ENCODE measurements at places on chromosomes 6 and 20.

- ATAC-seq: peak; percentile 43
Observed at GRCh38 chr20:8489094-8489883, 357.2 kb downstream of the PLCB1 start.

DNA sequence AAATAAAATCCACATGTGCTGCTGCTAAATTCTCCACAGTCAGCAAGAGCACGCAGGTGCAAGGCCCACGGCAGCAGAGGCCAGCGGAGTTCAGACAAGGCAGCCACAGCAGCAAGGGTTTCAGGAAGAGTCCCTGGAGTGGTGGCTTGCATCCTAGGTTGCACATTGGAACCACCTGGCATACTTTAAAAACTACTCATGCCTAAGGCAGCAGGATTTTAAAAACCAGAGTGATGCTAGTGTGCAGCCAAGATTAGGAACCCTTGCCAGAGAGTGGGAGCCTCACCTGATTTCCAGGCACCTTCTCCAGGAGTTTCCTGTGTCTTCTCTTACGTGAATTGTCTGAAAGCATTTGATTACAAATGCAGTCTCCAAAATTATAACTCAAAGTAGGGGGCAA is 104.0 kb upstream of the GPR6 start:
- no peak for ATAC-seq

- no peak for ATAC-seq
Observed at GRCh38 chr6:94862112-94862511, 715.2 kb upstream of the MANEA start.

GRCh38 chr20:38591474-38592410 is 9.9 kb upstream of the ARHGAP40 start:
- no peak for ATAC-seq

DNA sequence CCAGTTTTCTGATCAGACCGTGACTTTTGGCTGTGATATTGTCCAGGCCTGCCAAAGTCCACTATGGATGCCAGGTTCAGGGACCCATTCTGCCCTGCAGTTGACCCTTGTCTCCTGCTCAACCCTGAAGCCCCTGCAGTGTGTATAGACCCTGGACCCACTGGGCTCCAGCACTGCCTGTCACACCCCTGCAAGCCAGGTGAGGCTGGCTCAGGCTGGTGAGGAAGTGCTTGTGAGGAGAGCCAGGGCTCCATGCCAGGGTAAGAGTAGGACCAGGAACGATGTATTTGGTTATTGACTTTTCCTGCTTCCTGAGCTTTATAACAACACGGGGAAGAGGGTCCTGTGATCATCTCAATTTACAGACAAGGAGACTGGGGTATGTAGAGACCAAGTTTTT is 19.1 kb upstream of the CD93 start:
- no peak for ATAC-seq

DNA sequence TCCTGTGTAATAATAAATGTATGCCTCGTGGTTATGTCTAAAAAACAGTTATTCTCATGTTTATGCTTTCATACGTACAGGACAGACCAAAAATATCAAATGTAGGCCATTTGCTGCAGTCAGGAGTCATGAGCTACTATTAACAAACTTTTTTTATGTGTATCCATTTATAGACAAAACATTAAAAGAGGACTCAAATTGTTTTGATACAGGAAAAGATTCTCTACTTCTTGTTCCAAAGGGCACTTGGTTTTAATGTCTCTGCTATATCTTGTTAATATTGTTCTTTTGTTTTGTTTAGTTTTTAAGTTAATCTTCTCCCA is 155.2 kb downstream of the ZDHHC14 start:
- no peak for ATAC-seq

GRCh38 chr6:89481695-89482094 is 48.7 kb downstream of the ANKRD6 start:
- ATAC-seq: no peak

- no peak for ATAC-seq
Observed at GRCh38 chr20:43151256-43151655, 38.5 kb downstream of the PTPRT start.

GRCh38 chr6:43823879-43824702 is 54.1 kb downstream of the VEGFA start:
- ATAC-seq: peak; percentile 45

DNA sequence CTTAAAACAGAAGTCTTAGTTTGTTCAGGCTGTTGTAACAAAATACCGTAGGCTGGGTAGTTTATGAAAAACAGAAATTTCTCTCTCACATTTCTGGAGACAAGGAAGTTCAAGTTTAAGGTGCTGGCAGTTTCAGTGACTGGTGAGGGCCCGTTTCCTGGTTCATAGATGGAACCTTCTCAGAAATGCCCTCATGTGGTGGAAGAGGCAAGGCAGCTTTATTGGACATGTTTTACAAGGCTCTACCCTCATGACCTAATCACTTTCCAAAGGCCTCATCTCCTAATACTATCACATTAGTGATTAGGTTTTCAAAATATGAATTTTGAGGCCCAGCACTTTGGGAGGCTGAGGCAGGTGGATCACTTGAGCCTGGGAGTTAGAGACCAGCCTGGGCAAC is 2.4 kb downstream of the HEBP2 start:
- ATAC-seq: no peak

DNA sequence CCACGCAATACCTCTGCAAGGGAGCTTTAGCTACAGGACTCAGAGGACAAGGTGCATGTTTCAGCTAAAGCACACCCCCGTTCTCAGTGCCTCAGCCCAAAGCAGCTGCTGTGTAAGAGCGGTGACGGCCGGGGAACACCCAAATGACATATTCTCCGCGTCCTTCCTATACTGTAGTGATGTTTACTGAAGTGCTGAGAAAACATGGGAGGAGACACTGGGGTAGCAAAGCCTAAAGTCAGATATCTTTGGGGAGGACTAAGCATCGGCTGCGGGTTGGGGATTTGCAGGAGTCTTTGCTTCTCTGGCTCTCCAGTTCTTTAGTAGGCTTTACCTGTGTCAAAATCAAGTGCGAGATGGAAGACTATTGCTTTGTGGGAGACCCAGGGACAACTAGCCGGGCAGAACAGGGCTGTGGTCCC is 1.7 kb downstream of the SLC22A23 start:
- ATAC-seq: no peak

DNA sequence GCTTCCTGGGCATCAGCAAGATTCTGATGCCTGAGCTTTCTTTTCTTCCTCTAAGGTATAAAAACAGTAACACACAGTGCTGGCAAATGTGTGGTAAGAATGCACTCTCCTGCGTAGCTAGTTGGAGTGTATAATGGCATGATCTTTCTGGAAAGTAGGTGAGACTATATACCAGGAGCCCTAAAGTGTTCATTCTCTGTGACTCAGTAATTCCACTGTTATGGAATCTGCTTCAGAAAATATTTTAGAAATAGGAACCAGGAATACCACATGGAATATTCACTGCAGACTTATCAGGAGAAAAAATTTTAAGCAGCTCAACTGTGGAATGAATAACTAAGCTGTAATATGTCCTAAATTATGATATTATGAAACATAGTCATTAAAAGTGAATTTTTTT is 16.9 kb upstream of the CSE1L start:
- no peak for ATAC-seq

- ATAC-seq: no peak
Observed at GRCh38 chr6:24089736-24090135, 36.3 kb upstream of the NRSN1 start.

DNA sequence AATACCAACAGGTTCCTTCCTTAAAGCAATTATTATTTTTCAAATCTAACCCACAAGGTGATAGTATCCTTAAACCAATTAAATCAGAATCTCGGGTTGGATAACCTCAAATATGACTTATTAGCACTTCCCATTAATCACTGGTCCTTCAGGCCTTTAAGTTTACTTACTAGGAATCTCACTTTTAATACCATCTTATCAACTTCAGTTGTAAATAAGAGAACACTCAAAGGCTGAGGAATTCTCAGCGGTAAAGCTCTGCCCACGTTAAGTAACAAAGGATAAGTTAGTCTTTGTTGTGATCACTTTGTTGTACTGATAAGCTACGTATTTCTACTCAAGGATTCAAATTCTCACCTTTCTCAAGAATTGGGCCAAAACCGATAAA is 82.0 kb downstream of the OR2B2 start:
- no peak for ATAC-seq

DNA sequence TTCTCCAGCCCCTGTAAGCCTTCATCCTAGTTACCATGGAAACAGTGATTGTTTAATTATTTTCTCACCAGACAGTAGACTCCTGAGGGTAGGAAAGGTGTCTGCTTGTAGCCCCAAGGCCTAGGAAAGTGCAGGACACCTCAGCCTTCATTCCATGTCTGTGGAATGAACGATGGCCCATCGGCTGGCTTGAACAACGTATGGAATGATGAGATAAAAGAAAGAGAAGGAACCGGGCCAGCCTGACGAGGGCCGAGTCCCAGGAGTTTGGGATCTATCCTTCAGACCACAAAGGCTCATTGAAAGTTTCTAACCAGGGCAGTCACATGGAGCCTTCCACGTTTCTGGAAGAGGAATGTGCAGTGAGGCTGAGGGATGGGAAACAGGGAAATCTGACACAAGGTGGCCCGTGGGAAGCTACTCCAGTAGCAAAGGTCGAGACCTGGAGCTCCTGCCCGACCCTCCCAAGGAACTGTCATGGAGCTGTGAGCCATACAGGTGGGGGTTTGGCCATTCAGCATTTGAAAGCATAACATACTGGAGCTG is 46.1 kb downstream of the PRDM1 start:
- no peak for ATAC-seq

DNA sequence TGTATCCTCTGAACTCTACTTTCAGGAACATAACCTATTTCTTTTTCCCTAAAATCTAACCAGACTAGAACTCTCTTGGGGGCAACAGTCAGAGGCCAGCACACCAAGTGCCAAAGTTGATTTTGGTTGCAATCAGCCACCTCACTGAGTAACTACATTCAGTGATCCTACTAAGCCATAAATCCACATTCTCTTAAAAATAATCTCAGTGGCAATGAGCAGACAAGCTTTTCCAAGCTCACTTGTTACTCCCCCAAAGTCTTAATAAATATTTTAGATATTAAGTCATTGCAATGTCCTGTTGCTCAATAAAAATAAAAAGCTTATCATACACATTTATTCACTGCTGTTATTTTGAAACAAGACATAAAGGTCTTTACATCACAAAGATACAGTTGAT is 9.8 kb downstream of the RGS17 start:
- ATAC-seq: no peak

GRCh38 chr20:17810062-17810631 is 110.4 kb downstream of the BANF2 start:
- no peak for ATAC-seq

DNA sequence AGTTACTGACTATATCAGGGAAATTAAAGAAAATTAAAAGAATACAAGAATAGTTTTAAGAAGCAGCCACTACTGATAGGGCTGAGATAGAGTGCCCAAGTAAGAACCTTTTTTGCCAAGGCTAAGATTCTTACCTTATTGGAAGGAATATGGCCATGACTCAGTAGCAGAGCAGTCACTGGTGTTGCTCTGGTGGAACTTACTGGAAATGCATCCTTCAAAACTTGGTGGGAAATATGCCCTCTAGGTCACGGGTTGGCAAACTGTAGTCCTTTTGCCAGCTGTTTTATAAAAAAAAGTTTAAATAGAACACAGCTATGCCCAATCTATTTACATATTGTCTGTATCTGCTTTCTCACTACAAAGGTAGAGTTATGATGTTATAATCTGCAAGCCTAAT is 6.0 kb downstream of the HSF2 start:
- ATAC-seq: no peak

GRCh38 chr20:51354769-51355319 is 187.7 kb downstream of the NFATC2 start:
- ATAC-seq: no peak

DNA sequence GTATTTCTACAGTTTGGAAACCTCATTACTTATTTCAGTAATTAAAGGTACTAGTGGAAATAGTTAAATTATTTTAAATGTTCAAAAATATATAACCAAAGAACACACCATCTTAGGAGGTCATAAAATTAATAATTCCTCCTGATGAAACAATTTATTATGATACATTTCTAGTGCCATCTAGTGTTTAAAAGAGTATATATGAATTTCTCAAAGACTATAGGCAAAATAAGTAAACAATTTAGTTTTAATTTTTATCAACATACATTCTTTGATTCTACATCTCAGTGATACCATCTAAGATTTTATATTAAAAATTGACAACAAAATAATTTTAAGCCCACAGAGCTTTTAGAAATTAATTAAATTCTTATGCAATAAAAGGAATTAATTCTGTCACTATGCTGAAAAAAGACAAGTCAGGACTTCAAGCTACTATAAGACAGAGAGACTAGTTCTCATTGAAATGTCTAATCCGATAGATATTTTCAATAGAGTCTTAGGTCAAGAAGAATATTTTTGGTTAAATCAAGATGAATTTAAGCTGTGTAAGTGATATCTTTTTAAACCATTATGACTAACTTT is 107.8 kb upstream of the RNF217 start:
- ATAC-seq: no peak

DNA sequence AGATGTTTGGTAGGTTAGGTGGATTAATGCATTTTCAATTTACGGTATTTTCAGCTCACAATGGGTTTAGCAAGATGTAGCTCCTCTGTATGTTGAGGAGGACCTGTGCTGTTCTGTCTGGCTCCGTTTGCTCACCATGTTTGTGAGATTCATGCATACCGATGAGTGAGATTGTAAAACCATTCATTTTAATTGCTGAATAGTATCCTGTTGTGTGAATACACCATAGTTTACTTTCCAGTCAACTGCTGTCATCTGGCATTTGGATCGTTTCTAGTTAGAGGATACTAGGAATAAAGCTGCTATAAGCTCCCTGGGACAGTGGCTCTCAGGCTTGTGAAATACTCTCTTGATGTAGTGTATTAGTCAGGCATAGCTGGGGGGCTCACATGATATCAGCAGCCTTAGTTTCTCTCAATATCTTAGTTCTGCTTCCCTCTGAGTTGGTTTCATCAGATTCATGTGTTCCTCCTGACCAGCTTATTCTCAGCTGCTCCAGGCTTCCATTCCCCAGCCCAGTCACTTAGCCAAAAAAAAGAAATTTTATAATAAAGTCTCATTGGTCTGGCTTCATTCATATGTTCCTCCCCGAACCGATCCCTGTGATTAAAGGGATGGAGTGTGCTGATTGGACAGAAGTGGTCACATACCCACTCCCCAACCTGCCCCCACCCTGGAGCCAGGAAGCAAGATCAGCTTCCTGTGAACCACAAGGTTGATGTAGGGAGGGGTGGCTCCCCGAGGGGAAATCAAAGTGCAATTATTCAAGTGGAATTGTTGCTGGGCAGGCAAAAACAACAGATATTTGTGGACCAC is 10.9 kb upstream of the B4GALT5 start:
- ATAC-seq: no peak

GRCh38 chr6:45741437-45742171 is 274.1 kb downstream of the CLIC5 start:
- peak; percentile 74 for ATAC-seq

DNA sequence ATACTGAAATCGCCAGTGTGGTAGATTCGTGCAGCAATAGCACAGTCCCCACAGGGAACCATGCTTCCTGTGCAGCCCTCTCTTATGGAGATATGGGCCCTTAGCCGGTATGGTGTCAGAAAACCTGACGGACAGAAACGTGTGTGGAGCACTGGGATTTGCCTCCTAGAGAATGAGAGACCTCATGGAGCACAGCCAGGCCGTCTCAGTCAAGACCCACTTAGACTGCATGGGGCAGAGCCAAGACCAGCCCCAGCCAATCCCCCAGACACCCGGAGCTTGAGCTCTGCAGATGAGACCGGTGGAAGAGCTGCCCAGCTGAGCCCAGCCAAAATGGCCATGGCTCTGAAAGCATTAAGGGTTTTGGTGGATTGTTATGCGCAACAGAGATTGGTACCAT is 163.7 kb downstream of the DLL1 start:
- no peak for ATAC-seq
